ENCODE measurements at places on chromosomes 5 and 9.

- DNase-seq, result no peak
Measured at GRCh38 chr9:14529054-14529453, 164.2 kb downstream of the ZDHHC21 start.

DNA sequence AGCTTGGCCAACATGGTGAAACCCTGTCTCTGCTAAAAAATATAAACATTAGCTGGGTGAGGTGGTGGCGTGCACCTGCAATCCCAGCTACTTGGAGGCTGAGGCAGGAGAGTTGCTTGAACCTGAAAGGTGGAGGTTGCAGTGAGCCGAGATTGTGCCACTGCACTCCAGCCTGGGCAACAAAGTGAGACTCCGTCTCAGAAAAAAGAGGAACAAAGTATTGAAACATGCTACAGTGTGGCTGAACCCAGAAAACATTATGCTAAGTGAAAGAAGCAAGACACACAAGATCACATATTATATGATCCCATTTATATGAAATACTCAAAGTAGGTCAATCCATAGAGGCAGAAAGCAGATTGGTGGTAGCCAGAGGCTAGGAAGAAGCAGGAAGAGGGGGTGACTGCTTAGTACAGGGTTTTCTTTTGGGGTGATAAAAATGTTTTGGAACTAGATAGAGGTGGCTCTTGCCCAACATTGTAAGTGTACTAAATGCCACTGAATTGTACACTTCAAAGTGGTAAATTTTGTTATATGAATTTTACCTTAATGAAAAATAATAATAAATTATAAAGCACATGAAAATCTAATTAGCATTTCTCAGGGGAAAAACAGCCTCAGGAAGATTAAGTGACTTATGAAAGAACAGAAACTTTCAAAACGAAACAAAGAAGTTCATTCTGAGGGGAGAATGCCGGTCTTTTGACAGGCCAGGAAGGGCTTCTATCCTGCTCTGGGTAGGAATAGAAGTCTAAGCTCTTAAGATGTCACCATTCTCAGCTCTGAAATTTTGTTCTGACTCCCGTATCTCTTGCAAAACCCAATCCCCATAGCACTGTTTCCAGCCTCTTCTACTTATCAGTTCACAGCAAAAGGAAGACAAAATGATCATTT is 161.1 kb upstream of the TBCA start:
- no peak for DNase-seq

DNA sequence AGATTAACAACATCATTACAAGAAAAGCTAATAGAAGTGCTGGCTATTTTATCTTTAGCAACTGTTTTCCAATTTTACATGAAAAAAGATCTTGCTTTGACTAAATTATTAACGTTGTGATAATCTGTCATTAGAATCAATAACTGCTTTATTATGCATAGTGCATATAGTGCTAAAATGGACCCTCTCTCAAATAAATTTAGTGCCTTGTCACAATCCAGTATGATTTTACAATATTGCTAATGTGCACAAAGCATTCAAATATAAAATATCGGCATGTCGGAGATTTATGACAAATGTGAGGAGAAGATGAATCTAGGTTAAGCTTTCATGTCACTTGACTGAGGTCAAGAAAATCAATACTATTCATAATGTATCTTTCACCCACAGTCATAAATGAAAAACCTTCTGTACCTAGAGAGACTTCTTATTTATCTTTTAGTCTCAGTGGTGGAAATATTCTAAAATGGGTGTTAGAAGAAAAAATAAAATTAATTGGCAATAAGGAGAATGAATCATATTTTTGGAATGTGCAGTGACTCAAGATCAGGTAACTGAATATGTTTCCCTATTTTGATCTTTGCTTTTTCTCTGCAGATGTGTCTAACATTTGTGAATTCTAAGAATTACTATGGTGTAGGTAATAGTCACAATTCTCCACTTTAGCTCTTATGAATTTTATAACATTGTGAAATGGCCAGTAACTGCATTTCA is 672.9 kb upstream of the GRAMD2B start:
- peak; percentile 34 for DNase-seq

GRCh38 chr9:13282998-13283397 is 3.5 kb upstream of the MPDZ start:
- DNase-seq, result no peak

- peak; percentile 79 for DNase-seq
Measured at GRCh38 chr5:143920772-143921171, 108.8 kb downstream of the HMHB1 start.

DNA sequence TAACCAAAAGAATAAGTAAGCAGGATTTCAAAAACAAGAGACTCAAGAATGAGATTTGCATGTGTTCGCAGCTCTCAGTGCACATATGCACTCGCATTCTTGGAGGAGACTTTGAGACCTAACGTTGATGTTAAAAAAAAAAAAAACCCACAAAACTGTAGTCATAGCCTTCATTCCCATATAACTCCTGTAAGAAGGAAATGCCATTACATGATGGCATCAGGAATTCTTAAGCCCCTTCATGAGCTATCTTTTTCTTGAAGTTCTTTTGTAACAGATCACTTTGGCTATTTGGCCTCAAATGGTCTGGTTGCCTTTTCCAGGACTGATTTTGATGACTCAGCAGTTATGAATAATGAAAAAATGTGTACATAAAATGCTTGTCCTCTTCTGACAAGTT is 113.8 kb downstream of the ALDH1A1 start:
- DNase-seq, result no peak

DNA sequence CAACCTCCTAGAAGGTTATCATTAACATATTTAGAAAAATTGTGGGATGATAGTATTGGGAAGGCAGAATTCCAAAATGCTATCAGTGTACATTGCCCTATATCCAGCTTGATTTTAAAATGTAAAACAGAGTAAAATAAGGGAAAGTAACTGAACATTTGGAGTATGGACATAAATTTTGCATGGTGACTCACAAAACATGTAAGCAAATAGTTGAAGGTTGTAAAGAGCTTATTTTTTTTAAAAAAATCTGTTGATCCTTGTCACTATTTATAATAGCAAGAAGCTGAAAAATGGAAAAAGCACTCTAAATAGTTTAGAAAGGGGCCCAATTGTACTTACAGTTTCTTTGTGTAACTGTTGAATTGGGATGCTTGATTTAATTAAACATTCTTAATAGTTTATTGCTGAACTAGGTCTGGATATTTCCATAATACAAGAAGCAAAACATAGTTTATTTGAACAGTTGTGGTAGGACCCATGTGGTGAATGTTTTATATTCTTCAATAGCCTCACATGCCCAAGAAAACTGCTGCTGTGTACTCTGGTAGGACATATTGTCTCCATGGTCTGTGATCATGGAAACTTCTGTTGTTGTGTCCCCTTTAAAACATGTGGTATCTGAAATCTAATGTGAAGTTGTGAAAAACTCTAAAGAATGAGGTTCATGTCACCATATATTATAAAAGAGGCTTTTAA is 82.4 kb downstream of the NNT start:
- DNase-seq, result no peak

GRCh38 chr5:158922816-158923215 is 176.9 kb downstream of the EBF1 start:
- no peak for DNase-seq

GRCh38 chr9:123756484-123757106 is 173.3 kb downstream of the DENND1A start:
- DNase-seq, result no peak

DNA sequence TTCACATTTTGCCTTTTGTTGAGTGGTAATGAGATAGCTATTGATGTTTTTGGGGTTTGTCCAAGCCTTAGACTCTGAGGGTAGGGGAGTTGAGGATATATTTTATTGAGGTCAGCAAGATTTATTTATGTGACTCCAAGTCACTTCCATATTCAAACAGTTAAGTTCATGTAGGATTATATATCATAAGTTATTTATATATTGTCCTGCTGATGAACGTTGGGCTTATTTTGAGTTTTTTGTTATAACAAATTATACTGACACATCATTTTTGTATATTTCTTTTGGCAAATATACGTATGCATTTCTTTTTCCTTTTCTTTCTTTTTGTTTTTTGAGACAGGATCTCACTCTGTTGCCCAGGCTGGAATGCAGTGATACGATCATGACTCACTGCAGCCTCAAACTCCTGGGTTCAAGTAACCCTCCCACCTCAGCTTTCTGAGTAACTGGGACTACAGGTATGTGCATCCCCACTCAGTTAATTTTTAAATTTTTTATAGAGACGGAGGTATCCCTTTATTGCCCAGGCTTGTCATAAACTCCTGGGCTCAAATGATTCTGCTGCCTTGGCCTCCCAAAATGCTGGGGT is 23.5 kb upstream of the IL12B start:
- no peak for DNase-seq

DNA sequence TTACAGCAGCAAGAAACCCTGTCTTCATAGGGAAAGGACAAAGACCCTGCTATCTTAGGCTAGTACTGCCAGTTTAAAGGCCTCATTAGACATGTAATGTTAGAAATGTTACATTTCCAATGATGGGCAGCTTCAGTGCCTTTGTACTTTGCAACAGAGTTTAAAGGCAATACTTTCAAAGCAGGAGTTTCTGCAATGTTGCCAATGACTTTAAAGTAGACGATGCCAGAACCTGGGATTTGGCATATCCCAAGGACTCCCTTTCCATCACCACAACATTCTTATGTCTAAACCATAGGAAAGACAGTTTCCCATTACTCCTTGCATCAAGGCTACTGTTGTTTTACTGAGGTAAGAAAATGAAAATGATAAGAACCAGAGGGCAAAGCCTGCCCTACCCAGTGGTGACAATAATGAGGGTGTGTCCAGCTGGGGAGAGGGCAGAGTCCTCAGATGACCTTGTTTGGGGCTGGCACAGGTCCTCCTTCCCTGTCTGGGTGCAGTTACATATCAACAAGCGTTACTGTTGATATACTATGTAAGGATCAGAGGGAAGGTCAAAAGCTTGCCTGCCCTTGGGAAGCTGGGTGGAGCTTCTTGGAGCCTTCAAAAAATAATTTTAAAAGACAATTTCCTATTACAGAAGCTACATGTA is 27.5 kb upstream of the MLANA start:
- no peak for DNase-seq

GRCh38 chr9:76592974-76593347 is 134.0 kb downstream of the GCNT1 start:
- DNase-seq, result no peak

DNA sequence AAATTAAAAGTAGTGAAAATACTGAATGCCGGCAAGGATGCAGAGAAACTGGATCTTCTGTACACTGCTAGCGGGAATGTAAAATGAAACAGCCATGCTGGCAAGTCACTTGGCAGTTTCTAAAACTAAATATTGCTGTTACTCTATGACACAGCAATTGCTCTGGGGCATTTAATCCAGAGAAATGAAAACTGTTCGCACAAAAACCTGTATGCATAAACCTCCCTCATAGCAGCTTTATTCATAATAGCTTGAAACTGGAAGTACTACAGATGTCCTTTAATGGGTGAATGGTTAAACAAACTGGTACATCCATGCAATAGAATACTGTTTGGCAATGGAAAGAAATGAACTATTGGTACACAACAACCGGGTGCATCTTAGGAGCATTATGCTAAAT is 167.2 kb downstream of the ARHGAP26 start:
- DNase-seq, result no peak

- peak; percentile 70 for DNase-seq
Measured at GRCh38 chr9:696332-697323, 144.9 kb upstream of the DMRT1 start.

GRCh38 chr9:15724016-15724415 is 171.2 kb downstream of the CCDC171 start:
- DNase-seq, result peak; percentile 2

DNA sequence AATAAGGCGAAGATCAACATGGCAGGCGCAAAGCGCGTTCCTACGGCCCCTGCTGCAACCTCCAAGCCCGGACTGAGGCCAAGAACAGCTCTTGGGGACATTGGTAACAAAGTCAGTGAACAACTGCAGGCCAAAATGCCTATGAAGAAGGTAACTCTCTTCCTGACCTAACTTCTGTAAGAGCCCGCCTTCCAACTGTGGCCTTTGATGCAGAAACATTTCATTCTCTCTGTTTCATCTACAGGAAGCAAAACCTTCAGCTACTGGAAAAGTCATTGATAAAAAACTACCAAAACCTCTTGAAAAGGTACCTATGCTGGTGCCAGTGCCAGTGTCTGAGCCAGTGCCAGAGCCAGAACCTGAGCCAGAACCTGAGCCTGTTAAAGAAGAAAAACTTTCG is 979 bp downstream of the CCNB1 start:
- DNase-seq, result no peak

Measured in PC-3 (cell line).